Stimulated activated CD4-positive, alpha-beta T cell treated with anti-CD3 and anti-CD28 coated beads, TNF-alpha, amount 100 ng/mL, for 24 hours (primary cell): ENCODE measurements at places on chromosomes 5 and 9.

DNA sequence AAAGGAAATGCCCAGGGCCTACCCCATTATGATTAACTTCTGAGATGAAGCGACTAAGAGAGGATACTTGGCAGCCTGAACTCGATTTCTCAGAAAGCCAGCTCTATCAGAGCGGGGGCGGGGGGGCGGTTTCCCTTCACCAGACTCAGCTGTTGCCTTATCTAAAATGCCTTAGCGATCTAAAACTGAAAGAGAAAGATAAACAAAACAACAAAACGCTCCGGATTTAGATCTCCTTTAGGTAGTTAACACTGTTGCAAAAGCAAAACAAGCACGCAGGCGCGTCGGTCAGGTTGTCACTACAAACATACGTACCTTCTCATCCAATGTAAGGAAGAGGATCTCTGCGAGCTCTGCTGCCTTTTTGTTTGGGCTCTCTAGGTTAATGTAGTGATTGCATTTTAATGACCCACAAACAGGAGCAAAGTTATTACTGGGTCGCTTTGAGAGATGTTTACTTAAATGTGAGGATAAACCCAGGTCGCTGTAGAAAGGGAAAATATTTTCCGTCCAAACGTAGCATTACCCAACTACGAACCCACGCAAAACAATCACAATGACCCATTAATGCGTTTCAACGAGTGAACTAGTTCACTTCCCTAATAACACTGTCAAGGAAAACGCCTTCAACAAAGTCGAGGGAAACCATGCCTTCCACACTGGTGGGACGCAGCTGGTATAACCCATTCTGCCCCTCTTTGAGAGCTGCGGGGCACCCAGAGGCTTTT lies 982 bp downstream of the EPB41L4A start:
- DNase-seq = peak; percentile 35

DNA sequence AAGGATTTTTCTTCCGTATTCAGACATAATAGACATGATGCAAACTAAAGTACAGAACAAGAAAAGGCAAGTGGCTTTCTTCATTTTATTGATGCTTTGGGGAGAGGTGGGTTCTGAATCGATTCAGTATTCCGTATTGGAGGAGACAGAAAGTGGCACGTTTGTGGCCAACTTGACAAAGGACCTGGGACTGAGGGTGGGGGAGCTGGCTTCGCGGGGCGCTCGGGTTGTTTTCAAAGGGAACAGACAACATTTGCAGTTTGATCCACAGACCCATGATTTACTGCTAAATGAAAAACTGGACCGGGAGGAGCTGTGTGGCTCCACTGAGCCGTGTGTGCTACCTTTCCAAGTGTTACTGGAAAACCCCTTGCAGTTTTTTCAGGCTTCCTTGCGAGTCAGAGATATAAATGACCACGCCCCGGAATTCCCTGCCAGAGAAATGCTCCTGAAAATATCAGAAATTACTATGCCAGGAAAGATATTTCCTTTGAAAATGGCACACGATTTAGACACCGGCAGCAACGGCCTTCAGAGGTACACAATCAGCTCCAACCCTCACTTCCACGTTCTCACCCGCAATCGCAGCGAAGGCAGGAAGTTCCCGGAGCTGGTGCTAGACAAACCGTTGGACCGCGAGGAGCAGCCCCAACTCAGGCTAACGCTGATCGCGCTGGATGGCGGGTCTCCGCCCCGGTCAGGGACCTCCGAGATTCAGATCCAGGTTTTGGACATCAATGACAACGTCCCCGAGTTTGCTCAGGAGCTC lies 551 bp downstream of the PCDHB6 start:
- no peak for DNase-seq

DNA sequence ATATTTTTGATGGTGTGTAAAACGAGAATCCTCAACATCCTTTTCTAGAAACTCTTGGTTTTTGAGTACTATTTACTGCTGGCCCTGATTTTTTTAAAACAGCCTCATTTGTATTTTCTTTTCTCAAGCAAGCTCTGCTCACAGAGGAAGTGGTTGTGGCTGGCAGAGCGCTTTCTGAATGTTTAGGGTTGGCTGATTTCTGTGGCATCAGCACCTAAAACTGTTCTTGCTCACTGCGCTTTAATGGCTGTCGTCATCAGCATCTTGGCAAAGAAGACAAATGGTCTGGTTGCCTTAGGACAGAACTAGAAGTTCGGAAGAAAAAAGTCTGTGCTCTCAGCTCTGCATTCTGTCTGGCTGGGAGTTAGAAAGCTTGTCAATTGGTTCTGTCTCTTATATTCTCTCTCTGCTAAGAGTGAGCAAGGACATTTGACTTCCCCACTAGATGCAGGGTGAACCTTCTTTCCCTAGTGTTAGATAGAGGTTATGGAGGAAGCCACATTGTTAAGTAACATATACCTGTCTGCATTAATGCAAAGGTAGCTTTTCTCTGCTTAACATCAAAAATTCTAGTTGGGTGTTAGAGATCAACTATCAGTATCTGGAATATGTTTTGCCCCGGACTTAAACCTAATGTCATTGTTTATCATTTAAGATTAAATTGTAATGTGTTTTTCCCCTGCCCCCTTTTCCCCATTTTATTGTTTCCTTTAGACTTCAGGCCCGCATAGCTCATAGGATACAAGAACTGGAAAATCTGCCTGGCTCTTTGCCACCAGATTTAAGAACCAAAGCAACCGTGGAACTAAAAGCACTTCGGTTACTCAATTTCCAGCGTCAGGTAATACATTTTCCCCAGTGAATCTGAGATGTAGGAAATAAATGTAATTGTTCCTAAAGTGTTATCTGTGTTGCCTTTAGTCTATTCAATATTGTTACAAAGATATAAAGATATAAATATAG lies 39.0 kb downstream of the SMARCA2 start:
- peak; percentile 56 for DNase-seq

- DNase-seq = no peak
Observed at GRCh38 chr9:107169796-107170195, 113.3 kb upstream of the RAD23B start.

DNA sequence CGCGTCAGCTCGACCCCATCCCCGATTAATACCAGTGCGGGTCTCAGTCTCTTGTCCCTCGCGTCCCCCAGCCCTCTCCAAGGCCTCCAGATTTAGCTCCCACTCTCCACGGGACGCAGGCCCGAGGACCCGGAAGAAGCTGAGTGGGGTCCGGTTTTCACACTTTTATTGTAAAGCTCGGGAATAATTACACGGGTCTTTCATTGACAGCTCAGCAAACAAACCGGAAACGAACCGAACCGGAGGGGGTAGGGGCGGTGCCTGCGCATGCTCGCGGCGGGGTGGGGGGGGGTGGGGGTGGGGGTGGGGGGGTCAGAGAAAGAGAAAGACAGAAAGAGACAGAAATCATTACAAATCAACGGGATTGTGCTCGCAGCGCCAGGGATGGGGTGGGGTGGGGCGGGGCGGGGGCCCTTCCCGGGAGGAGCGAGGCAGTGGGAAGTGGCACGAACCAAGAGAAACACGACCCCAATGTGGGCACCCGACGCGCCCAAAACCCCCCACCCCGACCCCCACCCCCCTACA lies 27.9 kb downstream of the PCDH1 start:
- DNase-seq = no peak

DNA sequence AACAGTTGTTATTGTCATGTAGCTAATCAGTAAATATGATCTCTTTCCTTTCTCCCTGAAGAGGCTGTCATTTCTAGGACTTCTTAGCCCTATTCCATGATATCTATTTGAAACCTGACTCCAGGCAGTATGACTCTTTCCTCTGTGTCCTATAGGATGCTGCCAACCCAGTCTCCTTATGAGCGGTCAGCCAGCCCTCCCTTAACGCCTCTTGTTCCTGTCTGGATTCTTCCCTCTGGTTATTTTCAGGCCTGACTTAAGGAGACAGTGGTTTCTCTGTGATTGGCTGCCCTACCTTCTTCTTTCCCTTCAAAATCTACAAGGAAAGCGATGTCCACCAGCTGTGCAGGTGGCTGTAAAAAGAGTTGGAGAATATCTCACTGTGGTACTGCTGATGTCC lies 19.4 kb upstream of the C5orf63 start:
- DNase-seq = no peak

DNA sequence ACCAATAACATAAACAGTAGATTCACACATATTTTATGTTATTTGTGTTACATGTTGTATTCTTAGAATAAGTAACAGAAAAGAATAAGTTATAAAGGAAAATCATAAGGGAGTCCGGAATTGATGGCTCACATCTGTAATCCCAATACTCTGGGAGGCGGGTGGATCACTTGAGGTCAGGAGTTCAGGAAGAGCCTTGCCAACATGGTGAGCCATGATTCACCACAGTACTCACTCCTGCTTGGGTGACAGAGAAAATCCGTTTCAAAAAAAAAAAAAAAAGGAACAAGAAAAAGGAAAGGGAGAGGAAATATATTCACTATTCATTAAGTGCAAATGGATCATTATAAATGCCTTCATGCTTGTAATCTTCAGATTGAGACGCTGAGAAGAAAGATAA lies 533.3 kb upstream of the CDH9 start:
- no peak for DNase-seq

- no peak for DNase-seq
Observed at GRCh38 chr5:129174480-129174879, 79.9 kb downstream of the ISOC1 start.

GRCh38 chr9:13588151-13589033 lies 308.9 kb upstream of the MPDZ start:
- no peak for DNase-seq

- no peak for DNase-seq
Observed at GRCh38 chr5:5264727-5265126, 124.6 kb downstream of the ADAMTS16 start.

DNA sequence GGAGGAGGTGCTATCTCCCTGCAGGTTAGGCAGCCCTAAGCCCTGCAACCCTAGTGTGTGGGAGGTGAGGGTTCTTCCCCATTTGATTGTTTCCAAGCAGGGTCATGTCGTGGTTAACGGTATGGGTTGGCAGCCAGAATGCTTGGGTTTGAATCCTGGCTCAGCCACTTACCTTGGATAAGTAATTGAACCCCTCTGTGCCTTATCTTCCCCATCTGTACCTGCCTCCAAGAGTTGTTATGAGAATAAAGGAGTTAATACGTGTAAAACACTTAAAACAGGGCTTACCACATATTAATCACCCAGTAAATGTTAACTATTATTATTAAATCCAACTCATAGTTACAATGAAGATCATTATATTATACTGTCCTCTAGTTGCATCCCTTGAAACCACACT lies 52.2 kb upstream of the SPATA31E1 start:
- peak; percentile 15 for DNase-seq
